ENCODE measurements at places on chromosomes 11 and 22.

GRCh38 chr11:76553554-76554476 is 109.0 kb downstream of the EMSY start:
- no peak for DNase-seq

GRCh38 chr22:22709719-22710445 is 65.5 kb downstream of the GGTLC2 start:
- DNase-seq, result no peak

- DNase-seq, result peak; percentile 32
Measured at GRCh38 chr11:133163463-133164419, 368.6 kb downstream of the OPCML start.

GRCh38 chr11:2325719-2326118 is 23.9 kb downstream of the TSPAN32 start:
- DNase-seq, result no peak

GRCh38 chr11:26353010-26353409 is 21.1 kb downstream of the ANO3 start:
- no peak for DNase-seq

DNA sequence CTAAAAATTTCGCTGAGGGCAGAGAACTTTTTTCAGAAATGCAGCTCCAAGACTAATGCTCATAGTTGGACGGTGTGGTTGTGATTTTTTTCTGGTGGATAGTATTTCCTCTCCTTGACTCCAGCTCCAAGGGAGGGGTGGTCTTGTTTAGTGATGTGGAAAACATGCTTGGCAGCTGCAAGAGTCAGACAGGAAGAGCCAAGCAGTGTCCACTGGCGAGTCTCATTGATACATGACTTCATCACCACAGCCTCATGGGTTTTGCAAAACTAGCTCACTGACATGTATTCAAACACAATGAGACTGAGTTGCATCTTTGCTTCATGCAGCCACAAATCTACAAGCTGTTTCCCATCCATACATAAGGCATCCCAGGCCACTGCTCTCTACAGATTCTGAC is 7.3 kb upstream of the KCNJ1 start:
- DNase-seq, result no peak

DNA sequence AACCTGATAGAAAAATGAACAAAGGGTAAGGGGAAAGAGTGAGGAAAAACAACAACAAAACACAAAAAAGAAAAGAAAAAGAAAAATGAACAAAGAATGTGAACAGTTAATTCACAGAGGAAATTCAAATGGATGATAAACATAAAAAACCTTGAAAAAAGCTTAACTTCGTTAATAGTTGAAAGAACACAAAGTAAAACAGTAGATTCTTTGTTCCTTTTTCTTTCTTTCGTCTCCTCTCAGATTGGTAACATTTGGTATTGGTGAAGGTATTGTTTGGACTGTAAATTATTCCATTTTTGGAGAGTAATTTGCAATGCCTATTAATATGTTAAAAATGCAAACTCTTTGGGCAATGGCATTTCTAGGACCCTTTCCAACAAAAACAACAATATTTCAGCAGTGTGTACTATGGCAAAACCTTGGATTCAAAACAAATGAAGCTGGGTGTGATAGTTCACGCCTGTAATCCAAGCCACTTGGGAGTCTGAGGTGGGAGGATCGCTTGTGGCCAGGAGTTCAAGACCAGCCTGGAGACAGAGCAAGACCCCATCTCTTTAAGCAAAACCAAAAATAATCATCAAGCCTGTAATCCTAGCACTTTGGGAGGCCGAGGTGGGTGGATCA is 3.3 kb upstream of the BACE1 start:
- DNase-seq, result no peak

DNA sequence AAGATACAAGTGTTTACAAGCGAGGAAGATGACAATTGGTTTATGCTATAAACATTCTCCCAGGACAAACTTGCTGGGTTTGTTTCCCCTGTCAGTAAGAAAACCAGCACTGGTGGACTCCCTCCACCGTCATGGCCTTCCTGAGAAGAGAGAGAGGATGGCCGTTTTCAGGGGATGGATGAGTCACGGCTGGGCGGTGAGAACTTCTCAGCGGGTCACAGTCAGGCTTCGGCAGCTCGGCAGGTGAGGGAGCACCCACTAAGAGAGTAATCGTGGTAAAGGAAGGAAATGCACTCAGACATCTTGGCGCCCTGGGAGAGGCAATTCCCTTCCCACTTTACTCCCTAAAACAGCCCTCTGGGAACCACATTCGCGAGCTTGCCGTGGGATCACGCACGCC is 83.9 kb downstream of the NCAM1 start:
- DNase-seq, result no peak

GRCh38 chr11:33697997-33698396 is 2.6 kb downstream of the C11orf91 start:
- no peak for DNase-seq

DNA sequence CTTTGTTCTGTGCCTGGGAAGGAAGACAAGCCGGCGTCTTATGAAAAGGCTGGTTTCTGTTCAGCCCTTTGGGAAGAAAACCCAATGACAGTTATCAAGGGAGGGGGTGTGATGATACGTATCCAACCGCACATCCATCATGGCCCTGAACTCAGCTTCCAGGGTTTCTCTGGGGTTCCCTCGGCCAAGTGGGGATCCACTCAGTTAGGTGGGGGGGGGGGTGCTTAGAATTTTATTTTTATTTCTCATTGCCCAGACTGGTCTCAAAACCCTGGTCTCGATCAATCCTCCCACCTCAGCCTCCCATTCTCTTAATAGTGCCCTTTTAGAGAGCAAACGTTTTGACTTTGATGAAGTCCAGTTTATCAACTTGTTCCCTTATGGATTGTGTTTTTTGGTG is 25.7 kb downstream of the KCNQ1 start:
- no peak for DNase-seq

DNA sequence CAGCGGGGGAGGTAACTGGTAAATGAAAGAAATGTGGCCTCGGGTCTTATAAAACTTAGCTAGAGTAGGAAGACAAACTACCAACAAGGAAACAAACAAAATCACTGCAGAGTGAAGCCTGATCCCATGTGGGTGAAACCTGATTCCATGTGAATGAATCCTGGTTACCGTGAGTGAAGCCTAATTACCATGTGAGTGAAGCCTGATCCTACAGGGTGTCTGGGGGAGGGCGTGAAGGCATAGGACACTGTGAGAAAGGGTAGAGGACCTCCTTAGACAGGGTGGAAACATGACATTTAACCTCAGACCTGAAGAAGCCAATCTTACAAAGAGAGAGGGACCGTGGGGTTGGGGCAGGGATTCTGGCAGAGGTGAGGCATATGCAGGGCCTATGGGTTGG is 106.2 kb upstream of the USP47 start:
- DNase-seq, result no peak
